ENCODE measurements at places on chromosomes 1 and 21.
A peak's percentile ranks its signal among the peaks of the same experiment; 100 is the strongest.

DNA sequence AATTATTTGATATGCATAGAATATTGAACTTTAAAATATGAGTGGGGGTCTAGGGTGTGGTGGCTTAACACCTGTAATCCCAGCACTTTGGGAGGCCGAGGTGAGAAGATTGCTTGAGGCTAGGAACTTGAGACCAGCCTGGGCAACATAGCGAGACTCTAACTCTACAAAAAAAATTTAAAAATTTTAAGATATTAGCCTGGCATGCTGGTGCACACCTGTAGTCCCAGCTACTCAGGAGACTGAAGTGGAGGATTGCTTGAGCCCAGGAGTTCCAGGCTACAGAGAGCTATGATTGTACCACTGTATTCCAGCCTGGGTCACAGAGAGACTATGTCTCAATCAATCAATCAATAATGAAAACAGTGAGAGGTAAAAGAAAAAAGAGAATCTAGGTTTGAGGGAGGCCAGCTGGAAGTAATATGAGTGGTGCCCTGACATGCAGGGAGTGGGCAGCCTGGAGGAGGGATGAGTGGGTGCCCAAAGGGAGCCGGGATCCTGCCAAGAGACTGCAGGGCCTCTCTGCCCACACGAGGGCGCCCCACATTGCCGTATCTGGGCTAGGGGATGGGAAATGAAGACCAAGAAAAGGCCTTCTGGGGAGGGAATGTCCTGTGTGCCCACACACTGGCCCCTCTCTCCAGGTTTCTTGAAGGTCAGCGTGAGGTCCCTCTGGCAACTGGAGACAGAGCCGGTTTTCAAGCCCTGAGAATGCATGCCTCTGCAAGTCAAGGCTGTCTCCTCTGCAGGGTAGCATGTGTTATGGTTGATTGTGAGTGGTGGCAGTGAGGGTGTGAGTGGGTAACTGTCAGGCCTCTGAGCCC lies 93.9 kb upstream of the PPM1J start:
- no peak for DNase-seq

GRCh38 chr1:23198373-23198772 lies 18.9 kb downstream of the HTR1D start:
- DNase-seq = no peak

- peak; percentile 29 for DNase-seq
Measured at GRCh38 chr1:154327466-154328317, 2.4 kb downstream of the ATP8B2 start.

DNA sequence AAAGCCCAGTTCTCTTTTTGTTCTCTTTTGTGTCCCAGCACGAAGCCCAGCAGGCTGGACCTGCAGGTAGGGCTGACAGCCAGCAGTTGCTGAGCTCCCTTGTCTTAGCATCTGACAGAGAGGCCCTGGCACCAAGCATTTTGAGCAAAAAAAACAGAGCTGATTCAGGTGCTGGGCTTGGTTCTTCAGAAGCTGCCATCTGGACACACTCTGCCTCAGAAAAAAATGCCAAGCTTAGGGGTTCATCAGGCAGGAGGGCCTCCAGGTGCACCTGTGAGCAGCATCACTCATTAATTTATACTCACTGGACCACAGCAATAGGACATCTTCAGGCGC lies 167.1 kb upstream of the PLD5 start:
- no peak for DNase-seq

GRCh38 chr1:17574516-17574915 lies 35.0 kb downstream of the ARHGEF10L start:
- no peak for DNase-seq

GRCh38 chr1:67956116-67956515 lies 94.3 kb downstream of the DIRAS3 start:
- no peak for DNase-seq

GRCh38 chr1:70552662-70553566 lies 141.8 kb downstream of the CTH start:
- DNase-seq = no peak

DNA sequence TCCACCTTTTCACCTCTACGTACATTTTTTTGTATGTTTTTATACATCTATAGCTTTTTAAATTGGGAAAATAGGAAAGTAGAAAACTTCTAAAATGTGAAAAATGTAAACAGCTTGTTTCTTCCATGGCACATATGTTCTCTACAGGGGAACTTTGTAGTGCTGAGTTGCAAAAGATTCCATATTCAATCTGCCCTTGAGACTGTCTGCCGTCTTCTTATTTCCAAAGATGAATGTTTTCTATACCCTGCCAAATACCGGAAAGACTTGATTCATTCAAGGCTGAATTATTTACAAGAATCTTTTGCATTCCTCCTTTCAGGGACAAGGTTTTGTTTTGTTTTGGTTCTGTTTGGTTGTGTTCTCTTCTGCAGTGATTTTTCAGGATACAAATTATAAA lies 1334.5 kb upstream of the ADGRL4 start:
- DNase-seq = no peak

GRCh38 chr1:168386492-168386891 lies 105.8 kb downstream of the TBX19 start:
- no peak for DNase-seq

DNA sequence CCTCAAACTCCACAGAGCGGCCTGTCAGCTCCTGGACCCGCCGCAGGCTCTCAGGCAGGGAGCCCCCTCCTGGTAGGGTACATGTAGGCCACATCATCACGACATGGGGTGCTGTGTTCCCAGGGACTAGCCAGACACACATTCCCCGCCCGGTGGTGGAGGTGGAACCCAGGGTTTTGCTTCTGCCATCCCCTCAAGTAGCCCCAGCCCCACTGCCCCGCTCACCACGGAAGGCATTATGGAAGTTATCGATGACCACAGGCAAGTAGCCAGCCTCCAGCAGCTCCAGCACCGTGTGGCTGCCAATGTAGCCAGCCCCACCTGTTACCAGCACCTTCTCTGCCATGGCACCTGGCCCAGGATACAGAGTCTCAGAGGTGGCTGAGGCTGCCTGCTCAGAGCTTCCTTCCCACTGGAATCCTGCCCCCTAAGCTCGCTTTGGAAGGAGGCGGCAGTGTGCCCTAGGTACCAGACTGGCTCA lies 1.9 kb downstream of the GALE start:
- no peak for DNase-seq

GRCh38 chr1:85411567-85412305 lies 53.2 kb downstream of the DDAH1 start:
- DNase-seq = no peak

DNA sequence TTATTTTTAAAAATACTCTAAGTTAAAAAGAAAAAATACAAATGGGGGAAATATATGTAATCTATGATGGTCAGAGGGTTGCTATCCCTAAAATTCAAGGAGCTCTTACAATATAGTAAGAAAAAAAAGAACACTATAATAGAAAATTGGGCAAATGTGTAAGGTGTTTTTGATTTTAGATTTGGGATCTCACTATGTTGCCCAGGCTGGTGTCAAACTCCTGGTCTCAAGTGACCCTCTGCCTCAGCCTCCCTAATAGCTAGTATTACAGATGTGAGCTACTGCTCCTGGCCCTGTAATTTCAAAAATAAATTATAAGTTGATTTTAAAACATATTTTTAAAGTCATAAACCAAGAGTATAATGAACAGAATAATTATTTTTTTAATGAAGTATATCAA lies 45.9 kb downstream of the CDC42BPA start:
- DNase-seq = no peak

GRCh38 chr1:226548256-226549093 lies at the start of gene STUM:
Gene STUM (plus strand): TSS chr1:226548764. CDS start chr1:226548905, 141 bp downstream.
- DNase-seq = no peak

GRCh38 chr1:63435161-63435560 lies 67.7 kb downstream of the ALG6 start:
- no peak for DNase-seq

DNA sequence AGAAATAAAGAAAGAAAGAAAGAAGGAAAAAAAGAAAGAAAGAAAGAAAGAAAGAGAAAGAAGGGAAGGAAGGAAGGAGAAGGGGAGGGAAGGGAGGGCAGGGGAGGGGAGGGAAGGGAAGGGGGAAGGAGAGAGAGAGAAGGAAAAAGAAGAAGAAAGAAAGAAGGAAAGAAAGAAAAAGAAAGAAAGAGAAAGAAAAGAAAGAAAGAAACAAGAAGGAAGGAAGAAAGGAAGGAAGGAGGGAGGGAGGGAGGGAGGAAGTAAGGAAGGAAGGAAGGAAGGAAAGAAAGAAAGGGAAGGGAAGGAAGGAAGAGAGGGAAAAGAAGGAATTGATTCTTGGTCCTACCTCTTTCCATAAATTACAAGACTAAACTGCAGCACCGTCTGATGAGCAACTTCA lies 186.1 kb downstream of the URB2 start:
- DNase-seq = no peak

DNA sequence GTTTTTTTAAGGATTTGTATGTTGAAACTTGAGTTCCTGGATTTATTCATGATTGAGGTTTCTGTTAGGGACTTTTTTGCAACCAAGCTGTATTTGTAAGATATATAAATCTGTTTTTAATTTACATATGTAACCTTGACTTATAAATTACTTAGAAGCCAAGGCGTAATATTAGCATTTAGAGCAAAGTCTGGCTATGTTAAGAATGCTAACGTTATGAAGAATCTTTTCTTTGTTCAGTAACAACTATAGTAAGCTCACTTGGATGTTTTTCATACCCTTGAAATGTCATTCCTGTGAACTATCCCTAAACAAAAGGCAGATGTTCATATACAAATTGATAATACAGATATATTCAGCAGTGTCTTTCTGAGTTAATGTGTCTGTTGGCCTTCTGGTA lies 155.3 kb downstream of the MAGI3 start:
- DNase-seq = no peak

- no peak for DNase-seq
Measured at GRCh38 chr1:209791920-209792319, 7.6 kb upstream of the C1orf74 start.

DNA sequence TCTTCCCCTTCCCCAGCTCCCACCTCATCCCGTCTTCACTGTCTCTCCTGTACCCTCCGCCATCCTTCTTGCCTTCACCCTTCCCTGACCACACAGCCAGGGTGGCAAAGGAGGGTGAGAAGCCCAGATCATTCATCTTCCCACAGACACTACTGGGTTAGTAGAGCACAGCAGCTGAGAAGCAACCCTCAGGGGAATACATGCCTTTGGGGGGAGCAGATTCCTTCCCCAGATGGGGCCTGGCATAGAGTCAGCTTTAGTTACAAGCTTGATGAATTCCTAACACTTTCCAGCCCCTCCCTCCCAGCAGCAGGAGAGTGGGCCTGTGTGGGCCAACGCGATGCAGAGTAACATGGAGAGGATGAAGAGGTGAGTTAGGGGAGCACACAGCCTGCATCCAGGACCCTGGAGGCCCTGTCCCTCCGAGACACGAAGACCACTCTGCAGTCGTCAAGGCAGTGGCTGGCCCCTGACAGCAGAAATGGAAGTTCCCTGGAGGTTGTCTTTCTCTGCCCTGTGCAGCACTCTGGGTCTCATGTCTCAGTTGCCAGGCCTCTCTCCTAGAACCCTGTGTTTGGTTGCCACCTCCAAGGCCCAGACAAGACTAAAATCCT lies 8.8 kb upstream of the BTG2 start:
- no peak for DNase-seq
